ENCODE measurements at places on chromosomes 13 and 19.

DNA sequence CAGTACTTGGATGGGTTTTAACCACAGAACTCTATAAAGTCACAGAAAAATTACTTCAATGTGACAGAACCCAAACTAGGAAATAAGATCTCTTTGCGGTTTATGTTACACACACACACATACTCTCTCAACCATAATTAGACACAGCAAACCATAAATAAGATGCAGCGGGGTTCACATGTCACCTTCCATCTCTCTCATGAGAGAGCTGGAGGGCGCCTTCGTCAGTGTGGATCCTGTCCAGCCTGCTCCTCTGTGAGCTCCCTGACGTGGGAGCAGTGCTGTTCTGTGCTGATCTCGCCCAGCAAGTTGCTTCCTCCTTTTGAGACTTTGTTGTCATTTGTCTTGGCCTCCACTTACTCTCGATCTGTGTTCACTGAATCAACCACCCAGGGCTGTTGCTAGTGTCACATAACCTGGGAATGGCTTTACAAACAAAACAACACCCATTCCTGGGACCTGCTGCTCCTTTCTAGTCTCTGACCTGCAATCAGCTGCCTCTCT, 204.9 kb upstream of the KL start:
- DNase-seq: no peak

DNA sequence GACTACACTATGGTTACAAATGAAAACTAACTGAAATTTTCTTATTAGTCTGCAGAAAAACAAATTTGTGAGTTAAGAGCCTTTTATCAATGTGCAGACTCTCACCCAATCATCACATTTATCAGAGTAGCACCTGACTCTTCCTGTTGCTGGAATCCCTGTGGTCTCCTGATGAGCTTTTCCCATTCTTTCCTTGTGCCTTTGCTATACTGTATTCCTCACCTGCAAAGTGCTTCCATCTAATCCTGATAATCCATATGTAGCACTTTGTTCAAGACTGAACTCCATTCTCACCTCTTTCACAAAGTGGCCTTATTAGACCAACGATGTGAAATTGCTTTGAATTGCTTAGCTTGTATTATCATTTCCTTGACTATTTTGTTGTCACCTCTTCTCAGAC, 225.3 kb downstream of the LHFPL6 start:
- DNase-seq: no peak

DNA sequence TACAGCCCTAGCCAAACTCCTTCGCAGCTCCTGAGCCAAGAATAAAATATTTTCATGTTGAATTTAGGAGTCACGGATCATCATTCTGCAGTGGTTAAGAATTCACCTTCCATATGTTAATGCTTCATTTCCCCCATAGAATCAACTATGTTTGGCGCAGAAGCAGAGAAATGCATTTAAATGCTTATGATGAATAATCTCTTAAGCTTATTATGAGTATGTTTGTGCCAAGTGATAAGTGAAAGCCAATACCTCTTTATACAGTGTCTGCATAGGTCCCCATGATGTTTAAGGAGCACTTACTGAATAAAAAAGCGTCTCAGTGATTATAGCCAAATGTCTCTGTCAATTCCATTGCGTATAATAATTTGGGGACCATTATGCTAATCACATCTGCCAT, 32.7 kb upstream of the POMP start:
- no peak for DNase-seq

- no peak for DNase-seq
These were observed 12.4 kb upstream of the AKAP11 start for GRCh38 chr13:42259515-42259914.

DNA sequence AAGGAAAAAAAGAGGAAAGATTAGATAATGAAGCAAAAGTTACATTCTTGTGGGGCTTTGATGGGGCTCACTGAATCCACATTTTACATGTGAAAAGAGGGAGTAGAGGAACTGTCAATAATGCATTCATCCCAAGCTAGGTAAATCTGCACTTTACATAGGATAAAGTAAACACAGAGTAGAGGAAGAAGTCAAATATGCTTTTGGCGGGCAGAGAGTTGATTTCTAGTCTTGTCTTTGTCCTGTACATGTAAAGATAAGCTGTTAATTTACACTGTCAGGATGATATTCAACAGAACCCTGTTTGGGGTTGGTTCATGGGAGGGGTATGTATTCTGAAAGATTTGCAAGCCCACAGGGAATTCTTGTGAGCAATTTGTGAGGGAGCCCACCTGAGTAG, 18.0 kb upstream of the TNFRSF19 start:
- DNase-seq: no peak

GRCh38 chr19:38375748-38376147, 1.4 kb downstream of the PSMD8 start:
- DNase-seq: no peak

GRCh38 chr13:44312834-44313551, 60.6 kb upstream of the SERP2 start:
- peak; percentile 32 for DNase-seq

DNA sequence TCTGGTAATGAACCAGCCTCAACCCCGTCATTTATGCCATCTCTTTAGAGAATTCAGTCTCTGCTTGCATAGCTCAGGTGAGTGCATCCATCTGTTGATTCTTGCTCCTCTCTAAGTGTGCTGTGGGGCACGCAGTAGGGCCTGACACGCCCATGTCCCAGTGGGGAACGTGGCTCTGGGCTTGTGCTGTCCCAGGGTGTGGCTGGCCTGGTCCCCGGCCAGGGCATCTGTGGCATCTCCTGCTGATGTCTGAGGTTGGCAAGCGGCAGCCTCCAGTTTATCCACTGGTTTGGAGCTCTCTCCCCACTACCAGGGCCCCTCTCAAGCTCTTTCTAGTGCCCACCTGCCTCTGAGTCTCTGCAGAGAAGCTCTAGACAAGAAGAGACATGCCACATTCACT, 146.6 kb upstream of the GJB6 start:
- peak; percentile 69 for DNase-seq

- no peak for DNase-seq
These were observed 26.0 kb downstream of the NAXD start for GRCh38 chr13:110641055-110642015.

DNA sequence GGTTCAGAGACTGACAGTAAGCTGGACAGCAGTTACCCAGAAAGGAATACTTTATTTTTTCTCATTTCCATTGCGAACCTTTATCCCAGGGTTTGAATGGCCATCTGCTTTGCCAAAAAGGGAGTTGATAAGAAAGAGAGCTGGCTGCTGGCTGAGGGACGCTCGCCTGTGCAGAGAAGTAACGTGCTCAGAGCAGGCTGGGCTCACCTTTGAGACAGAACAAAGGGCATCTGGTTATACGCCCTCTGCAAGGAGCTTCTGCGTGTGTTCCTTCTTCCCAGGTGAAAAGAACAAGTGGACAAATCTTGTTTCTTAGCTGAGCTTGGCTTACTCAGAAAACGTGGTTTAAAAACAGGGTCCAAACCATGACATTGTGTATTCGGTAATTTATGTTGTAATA, 47.4 kb downstream of the EFNB2 start:
- no peak for DNase-seq

DNA sequence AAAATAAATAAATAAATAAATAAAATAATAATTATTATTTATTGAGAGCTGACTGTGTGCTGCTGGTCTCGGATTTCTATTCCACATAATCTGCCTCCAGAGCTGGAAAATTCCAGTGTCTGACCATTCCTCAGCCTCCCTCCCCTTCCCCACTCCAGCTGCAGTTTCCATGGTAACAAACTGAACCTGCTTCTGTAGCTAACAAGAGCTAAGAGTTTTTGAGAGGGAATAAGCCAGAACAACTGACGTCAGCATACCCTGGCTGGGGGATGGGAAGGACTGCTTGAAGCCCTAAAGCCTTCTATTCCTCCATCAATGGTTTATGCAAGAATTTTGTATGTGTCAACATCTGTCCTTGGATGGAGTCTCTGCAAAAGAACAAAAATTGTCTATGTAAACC, 26.0 kb upstream of the PEG3 start:
- DNase-seq: no peak

- no peak for DNase-seq
These were observed 201.2 kb downstream of the GGACT start for GRCh38 chr13:100387416-100387815.

GRCh38 chr13:100522618-100523309, 65.8 kb downstream of the GGACT start:
- no peak for DNase-seq

GRCh38 chr13:19181021-19181620, 503 bp downstream of the TUBA3C start:
- DNase-seq: peak; percentile 71

DNA sequence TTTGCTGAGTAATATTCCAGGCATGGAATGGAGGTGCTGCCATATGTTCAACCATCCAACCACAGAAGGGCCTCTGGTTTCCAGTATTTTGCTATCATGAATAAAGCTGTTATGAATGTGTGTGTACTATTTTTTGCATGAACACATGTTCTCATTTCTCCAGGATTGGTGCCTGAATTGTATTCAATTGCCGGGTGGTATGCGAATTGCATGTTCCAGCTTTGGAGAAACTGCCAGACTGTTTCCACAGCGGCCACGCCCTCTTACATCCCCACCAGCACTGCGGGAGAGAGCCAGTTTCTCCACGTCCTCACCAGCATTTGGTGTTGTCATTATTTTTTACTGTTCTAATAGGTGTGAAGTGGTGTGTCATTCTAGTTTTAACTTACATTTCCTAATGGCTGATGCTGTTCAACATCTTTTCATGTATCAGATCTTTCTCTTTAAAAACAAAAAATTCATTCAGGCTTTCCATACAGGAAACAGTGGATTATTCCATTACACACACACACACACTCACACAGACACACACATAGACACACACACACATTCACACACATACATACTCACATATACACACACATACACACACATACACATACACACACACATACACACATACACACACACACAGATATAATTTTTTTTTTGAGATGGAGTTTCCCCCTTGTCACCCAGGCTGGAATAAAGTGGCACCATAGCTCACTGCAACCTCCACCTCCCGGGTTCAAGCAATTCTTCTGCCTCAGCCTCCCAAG, 154.1 kb downstream of the PTPRS start:
- no peak for DNase-seq

- DNase-seq: no peak
These were observed 336.9 kb upstream of the HTR2A start for GRCh38 chr13:47233734-47234133.

DNA sequence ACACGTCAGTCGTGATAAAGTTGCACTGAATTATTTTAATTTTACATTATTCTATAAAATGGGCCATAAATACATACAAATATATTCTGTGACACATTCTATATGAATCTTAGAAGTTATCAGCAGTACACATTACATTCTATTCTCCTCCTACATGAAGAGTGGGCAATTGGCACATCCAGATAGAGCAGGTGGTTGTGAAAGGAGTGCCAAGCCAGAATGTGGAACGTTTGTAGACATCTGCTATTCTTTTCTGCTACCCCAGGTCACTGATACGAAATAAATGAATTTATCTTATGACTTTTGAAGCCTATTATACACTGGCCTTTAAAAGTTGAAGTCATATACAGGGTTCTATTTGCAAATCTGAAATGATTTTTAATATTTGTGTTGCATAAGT, 373.2 kb downstream of the PCDH17 start:
- DNase-seq: no peak

DNA sequence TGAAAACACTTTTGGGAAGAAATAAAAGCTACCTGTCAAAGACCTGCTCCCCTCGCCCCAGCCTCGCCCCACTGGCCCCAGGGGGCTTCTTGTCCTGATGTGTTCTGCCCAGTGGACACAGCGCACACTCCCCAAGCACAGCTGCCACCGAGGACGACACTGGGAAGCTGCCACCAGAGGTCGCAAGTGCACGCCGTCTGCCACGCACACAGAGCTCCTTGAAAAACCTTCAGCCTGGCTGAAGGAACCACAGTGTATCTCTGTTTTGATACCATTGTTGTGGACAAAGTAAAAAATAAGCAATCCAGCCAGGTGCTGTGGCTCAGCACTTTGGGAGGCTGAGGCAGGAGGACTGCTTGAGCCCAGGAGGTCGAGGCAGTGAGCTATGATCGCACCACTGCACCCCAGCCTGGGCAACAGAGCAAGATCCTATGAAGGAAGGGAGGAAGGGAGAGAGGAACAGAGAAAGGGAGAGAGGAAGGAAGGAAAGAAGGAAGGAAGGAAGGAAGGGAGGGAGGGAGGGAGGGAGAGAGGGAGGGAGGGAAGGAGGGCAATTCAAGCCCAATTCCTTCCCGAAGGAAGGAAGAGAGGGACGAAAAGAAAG, 57.3 kb downstream of the CEBPG start:
- no peak for DNase-seq

DNA sequence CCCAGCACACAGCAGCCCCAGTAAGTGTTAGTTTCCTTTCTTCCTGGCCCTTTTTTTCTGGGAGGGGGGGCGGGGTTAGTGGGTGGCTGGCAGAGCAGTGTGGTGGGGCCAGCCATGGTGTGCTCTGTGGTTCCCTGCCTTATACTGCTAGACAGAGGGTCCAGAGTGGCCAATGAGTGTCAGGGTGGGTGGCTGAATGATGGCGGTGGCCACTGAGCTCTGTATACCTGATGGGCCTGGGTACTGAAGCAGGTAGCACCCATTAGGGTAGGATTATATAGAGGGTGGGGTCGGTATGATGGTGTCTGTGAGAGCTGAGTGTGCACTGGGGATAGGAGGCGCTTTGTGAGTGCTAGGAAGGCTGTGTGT, 13.8 kb downstream of the CIC start:
- no peak for DNase-seq

- no peak for DNase-seq
These were observed 20.1 kb downstream of the SGTA start for GRCh38 chr19:2762783-2763496.

- DNase-seq: no peak
These were observed 18.5 kb upstream of the FAM216B start for GRCh38 chr13:42762917-42763316.

GRCh38 chr19:10535613-10536012, 8.1 kb upstream of the ATG4D start:
- no peak for DNase-seq

DNA sequence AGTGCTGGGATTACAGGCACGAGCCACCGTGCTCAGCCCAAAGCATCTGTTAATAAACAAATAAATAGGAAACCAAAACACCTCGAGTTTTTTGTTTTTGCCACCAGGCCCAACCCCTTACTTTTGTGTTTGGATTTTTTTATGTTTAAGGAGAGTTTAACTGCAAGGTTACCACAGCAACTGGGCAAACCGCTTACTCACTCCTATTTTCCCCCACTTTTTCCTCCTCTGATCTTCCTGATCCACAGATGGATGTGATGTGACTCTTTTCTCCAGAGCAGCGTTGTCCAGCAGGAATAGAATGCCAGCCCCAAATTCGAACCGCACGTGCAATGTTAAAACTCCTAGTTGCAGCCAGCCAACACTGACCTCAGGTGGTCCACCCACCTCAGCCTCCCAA, 2.1 kb upstream of the PNMA8B start:
- no peak for DNase-seq

GRCh38 chr13:50389726-50390125, 374.5 kb downstream of the KCNRG start:
- DNase-seq: no peak

- no peak for DNase-seq
These were observed 515 bp upstream of the ZNF324B start for GRCh38 chr19:58450856-58451357.

DNA sequence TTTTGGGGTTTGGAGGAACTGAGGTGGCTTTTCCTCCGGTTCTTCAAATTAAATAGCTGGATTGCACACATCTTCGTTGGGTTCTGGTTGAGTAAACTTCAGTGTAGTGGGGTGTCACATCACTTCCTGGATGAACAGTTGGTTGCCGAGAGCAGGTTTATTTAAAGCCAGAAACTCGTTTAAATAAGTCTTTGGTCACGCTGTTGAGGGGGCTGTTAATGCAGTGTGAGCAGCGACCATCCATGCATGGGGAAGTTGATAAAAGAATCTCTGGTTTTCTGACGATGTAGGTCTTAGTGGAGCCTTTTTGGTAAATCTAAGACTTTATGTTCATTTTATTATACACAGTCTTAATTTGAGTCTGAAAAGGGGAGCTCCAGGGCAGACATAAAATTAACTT, 351.2 kb upstream of the ARGLU1 start:
- DNase-seq: no peak
